ENCODE measurements at places on chromosomes 2 and 18.

- no peak for DNase-seq
These were observed 273.6 kb upstream of the NRP2 start for GRCh38 chr2:205408696-205409095.

GRCh38 chr18:30492552-30493129, 549.9 kb downstream of the DSC3 start:
- DNase-seq: no peak

DNA sequence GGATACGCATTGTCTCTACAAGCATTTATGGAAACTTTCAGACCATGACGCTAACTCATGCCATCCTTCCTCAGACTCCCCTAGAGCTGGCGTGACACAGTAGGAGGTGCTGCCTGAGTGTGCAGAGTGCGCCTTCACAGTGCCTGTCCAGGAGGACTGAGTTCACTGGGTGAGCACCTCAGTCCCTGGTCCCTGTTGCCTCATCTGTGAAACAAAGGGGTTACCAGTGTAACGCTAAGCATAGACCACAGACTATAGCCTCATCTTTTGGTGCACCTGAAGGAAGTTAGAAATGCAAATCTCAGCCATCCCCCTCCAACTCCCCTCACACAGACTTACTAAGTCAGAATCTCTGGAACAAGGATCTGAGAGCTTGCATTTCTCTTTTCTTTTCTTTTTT, 142.8 kb downstream of the TMEM17 start:
- no peak for DNase-seq

DNA sequence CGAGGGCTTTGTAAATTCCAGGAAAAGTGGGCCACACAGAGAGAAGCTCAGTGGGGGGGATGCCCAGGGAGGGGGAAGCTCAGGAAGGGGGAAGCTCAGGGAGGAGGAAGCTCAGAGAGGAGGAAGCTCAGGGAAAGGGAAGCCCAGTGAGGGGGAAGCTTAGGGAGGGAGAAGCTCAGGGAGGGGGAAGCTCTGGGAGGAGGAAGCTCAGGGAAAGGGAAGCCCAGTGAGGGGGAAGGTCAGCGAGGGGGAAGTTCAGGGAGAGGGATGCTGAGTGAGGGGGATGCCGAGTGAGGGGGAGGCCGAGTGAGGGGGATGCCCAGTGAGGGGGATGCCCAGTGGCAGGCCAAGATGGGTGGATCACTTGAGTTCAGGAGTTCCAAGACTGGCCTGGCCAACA, 821 bp upstream of the CHRNG start:
- no peak for DNase-seq

DNA sequence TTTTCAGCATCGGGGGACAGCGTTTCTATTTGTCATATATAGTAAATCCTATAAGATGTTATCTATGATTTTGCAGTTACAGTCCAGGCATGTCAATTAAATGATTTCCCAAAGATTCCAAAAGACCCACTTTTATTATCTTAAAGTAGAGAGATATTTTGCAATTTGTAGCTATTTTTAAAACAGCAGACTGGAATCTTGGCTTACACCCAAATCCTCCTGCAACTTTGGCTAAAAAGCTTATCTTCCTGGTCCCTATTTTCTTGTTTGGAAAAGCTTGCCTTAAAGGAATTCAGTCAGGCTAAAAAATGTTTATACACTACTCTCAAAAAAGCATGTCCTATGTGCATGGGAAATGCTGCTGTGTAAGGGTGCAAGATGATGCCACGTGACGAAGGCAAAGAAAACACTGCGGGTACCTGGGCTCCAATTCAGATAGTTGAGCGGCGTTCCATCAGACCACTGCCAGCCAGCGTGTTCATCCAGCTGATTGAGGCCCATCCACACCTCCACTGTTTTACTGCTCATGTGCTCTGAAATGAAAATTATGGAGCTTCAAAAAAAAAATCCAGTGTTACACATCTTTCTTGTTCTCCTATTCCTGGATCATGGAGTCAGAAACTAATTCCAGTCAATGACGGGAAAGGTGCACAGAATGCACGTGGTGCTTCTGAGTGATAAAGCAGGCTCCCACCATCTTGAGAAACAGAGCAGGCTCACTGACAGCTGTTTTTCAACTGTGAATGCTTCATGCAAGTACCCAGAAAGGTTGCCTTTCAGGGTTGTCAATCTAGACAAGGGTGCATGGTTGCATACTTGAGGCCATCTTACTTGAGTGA, 33.8 kb downstream of the PLA2R1 start:
- DNase-seq: no peak

GRCh38 chr18:79902640-79903039, 48.8 kb downstream of the SLC66A2 start:
- no peak for DNase-seq

GRCh38 chr2:157691695-157692094, 63.0 kb upstream of the ACVR1C start:
- no peak for DNase-seq

- no peak for DNase-seq
These were observed 65.0 kb downstream of the TCF4 start for GRCh38 chr18:55523001-55523400.

GRCh38 chr18:48740068-48740440, 201.2 kb downstream of the CTIF start:
- no peak for DNase-seq

- DNase-seq: no peak
These were observed 21.8 kb downstream of the TYW5 start for GRCh38 chr2:199933466-199933865.

DNA sequence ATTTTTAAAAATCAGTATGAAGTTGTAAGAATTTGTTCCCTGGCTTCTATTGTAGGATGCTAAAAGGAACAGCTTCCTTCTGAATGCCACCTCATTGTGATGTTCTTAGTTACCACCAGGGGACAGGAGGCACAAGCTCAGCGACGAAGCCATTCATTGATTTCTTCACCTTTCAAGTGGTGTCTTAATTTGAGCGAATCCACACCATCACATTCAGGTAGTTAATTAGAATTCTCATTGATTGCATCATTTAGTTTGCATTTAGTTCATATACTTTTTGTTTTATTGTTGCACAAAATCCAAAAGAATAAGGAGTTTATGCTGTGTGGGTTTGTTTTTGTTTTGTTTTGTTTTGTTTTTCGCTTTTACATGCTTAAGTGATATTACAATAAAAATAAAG, 23.1 kb downstream of the CYP27C1 start:
- no peak for DNase-seq

GRCh38 chr2:137228566-137228965, 463.2 kb downstream of the THSD7B start:
- no peak for DNase-seq

DNA sequence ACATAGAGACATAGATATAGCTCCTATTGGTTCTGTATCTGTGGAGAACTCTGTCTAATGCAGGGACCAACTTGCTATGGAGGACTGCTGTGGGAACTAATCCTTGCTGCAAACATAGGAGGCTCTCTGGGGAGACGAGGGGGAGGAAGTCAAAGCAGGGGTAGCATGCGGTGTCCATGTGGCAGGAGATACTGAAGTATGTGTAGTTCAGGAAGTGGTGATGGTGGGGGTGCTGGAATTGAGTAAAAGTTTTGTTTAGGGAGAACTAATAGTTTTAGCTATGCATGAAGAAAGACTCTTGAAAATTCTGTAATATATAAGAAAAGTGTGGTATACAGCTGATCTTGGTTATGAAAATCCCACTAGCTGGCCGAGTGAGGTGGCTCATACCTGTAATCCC, 62.0 kb downstream of the ANKRD44 start:
- no peak for DNase-seq

DNA sequence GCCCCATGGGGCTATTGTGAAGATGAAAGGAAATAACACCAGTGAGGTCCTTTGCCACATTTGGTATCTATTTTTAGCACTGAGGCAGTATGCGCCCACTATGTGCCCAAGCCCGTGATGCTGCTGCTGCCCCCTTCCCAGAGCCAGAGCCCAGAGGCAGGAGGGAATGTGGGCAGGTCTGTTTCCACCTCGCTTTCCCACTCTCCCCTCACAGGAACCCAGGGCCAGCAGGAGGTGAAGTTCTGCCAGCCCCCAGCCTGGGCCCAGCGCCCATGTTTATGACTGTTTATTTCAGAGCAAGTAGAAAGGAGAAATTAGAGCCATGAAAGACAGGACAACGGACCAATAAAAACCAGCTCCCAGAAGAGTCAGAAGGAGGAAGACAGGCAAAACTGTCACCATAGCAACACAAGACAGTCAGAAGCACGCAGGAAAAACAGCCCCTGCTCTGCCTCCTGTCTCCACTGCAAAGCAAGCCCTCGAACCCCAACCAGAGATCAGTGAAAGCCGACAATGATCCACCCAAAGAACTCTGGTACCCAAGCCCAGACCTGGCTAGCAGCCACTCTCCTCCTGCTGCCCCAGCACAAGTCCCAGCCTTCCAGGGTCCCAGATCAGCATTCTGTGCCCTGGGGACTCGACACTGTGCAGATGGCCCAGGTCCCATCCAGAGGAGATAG, 1.4 kb downstream of the CYRIA start:
- no peak for DNase-seq

DNA sequence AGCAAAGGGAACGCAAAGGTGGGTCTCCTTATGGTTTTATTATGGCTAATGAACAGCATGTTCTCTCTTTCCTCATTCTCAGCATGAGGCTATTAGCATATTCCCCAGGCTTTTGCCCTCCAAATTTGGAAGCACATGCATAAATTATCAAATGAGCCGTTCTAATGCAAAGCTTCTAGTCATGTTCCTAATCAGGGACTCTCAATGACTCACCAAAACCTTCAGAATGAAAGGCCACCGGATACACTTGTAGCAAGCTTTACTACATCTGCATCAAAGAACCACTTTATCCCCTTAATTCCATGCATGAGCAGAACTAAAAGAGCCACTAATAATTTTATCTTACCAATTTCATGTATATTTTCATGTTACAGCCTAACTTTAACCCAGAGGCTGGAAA, 310.5 kb downstream of the LRATD1 start:
- DNase-seq: no peak

DNA sequence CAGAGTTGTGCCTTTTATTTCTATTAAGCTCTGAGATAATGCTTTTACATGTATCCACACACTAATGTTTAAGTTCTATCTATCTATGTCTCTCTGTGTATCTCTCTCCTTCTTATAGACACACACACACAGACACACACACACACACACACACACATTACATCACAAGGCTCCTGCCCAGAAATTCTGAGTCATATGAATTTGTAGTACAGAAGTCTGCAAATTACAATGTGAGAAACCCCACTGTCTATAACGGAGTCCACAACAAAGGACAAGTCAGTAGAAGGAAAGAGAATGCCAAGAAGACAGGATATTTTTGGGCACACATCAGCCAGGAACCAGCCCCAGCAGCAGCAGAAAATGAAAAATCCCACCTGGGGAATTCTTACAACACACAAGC, 142.4 kb downstream of the EN1 start:
- no peak for DNase-seq

- no peak for DNase-seq
These were observed 1.3 kb downstream of the CDCA7 start for GRCh38 chr2:173355866-173356508.

DNA sequence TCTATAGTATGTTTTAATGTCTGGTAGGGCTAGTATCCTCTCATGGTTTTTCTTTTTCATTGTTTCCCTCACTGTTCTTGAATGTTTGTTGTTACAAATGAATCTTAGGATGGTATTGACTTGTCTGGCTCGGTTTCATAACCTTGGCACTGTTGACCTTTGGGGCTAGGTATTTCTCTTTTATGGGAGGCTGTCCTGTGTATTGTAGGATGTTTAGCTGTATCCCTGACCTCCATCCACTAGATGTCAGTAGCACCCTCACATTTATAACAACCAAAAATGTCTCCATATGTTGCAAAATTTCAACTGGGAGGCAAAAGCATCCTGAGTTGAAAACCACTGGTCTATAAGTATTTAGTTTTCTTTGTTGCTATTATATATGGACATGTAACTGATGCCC, 7.0 kb upstream of the AOX1 start:
- no peak for DNase-seq

- DNase-seq: no peak
These were observed 319.6 kb downstream of the PIK3C3 start for GRCh38 chr18:42274488-42275137.

DNA sequence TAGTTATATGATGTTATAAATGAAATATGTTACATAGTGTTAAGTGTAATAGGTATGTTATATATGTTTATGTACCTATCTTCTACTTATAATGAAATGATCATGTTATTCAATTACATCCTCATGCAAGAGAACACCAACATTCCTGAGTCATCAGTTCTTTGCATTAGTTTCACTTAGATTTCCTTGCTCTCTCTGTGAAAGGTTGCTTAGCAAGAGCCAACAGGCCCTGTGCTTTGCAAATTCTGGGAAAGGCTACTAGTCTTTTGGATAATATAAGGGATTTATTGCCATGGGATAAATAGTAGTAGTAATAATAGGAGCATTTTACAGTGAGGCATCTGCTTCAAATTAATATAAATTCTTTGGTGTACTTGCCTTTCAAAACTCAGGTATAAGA, 274.8 kb downstream of the SP3 start:
- DNase-seq: no peak

DNA sequence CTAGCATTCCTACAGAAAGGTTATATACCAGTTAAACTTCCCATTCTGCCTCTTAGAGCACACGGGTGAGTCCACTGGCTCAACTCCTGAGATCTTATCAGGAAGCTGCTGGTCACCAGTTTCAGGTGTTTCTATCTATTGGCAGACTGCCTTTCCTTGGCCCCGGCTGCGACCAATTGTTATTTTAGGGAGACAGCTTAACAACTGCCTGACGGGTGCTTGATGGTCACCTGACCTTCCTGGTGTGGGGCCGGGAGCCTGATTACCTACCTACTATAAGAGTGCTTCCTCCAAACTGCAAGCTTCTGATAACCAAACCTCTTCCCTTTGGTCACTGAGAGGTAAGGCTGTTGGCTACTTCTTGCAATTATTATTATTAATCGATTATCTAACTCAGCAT, 122.1 kb upstream of the XIRP2 start:
- DNase-seq: no peak

DNA sequence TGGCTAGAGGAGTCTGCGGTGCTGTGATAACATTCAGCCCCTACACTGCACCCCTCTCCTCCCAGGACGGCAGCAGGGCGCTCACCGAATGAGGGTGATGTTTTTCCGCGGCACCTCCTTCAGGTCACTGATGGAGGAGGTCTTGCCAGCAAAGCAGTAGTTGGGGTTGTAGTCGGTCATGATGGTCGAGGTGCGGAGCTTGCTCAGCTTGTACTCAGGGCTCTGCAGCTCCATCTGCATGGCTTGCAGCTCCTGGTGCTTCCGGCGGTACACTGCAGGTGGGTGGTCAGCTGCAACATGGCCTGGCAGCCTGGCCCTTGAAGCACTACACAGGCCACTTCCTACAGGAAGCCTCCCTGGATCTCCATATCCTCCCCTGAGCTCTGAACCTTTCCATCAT, 108.0 kb downstream of the CLIP4 start:
- no peak for DNase-seq

GRCh38 chr18:54209471-54210180, 14.8 kb downstream of the MBD2 start:
- no peak for DNase-seq

DNA sequence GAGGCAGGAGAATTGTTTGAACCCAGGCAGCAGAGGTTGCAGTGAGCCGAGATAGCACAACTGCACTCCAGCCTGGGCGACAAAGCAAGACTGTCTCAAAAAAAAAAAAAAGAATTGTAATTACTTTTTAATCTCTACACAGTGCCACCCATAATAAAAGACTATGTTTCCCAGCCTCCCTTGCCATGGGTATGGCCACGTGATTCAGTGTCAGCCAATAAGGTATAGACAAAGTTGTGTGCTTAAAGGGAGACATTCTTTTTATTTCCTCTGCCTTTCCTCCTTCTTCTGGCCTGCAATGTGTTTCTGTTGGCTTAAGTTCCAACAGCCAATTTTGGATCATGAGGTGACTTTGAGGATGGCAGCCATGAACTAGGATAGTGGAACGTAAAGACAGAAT, 406.9 kb downstream of the LNPK start:
- DNase-seq: no peak

- no peak for DNase-seq
These were observed 99.5 kb downstream of the RBMS1 start for GRCh38 chr2:160394153-160394552.
